ENCODE measurements at places on chromosomes 12 and 14. TPM values are rescaled to one million over a fixed set of nuclear protein-coding genes. Genes with fewer than 3 reads are reported as not detected.
A peak's percentile ranks its signal among the peaks of the same experiment; 100 is the strongest.

- peak; percentile 88 for DNase-seq
Observed at GRCh38 chr14:23121361-23121771, 2.3 kb upstream of the CEBPE start.

DNA sequence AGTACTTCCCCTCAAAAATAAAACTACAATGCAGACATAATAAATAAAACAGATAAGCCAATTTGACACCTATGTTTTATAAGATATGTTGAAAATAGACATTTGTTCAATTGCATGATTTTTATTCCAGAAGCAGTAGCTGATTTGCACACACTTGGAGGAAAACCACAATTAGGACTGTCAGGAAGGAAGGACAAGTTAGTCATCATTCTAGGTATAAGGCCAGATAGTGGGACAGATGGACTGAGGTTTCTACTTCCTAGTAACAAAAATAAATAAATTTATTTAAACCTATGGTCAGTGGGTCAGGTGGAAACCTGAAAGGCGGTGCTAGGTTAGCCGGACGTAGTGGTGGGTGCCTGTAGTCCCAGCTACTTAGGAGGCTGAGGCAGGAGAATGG lies 141.8 kb upstream of the RASSF8 start:
- DNase-seq, result no peak

GRCh38 chr14:40074169-40074568 lies 641.9 kb upstream of the FBXO33 start:
- no peak for DNase-seq

- no peak for DNase-seq
Observed at GRCh38 chr12:89999699-90000505, 291.3 kb upstream of the ATP2B1 start.

- no peak for DNase-seq
Observed at GRCh38 chr12:115990241-115990640, 287.3 kb downstream of the MED13L start.

- DNase-seq, result no peak
Observed at GRCh38 chr14:87152693-87153092, 840.3 kb downstream of the GALC start.

- no peak for DNase-seq
Observed at GRCh38 chr12:91432089-91432488, 249.5 kb upstream of the DCN start.

DNA sequence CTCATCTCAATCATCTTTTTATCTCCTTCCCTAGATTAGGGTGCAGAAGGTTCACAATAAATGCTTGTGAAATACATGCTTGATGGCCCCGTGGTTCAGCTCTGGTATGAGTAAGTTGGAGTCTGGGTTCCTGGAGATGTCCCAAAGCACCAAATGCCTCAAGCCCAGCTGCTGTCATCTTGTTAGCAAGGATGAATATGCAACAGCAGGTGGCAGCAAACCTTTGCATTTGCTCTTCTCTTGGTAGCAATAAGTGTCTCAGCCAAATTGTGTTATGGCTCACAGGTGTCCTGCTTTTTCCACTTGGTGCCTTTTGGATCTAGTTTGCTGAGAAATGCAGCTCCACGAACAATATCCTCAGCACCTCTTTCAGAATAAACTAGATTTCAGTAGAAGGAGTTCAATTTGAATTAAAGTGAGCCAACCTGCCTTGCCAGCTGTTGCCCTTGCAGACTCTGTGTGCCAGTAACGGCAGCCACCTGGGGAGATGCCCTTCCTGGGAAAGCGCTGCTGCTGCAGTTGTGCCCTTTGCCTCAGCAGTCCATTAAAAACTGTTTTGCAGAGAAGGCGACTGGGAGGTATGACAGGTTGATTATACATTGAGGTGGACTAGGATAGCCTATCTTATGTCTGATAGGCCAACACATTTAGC lies 417.3 kb downstream of the SNAPC1 start:
- DNase-seq, result no peak

The GPR137C gene
- 0.32 TPM for total RNA-seq

The SLC39A2 gene
- total RNA-seq, result 0.24 TPM

The TMEM233 gene
- total RNA-seq, result 0.90 TPM

The SLC7A8 gene
- total RNA-seq, result 31.0 TPM

The DAZAP2 gene
- 169 TPM for total RNA-seq

Data from posterior vena cava (tissue), 2 donors.